ENCODE measurements at places on chromosomes 4 and X.

- ATAC-seq: no peak
Observed at GRCh38 chrX:101442085-101442484, 34.1 kb downstream of the HNRNPH2 start.

GRCh38 chrX:149858592-149858991, 22.4 kb upstream of the MAGEA8 start:
- ATAC-seq: no peak

DNA sequence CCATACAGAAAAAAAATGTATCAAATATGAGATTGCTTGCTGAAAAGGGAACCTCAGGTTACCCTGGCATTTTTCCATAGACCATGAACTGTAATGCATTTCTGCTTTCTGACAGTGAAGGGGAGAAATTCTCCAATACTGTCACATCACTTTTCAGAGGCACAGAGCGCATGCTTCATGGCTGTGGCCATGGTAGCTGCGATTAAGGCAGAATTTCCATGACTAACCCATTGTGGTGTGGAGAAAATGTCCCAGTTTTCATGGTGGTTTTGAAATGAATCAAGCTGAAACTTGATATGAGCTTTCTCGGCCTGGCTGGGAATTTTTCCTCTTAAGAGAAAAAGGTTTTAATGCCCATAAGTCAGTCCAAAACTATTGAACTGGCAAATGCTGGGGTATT, 39.5 kb upstream of the MAP3K15 start:
- no peak for ATAC-seq

GRCh38 chrX:56762707-56763555, 33.9 kb downstream of the NBDY start:
- no peak for ATAC-seq

GRCh38 chrX:110056419-110056818, 53.5 kb downstream of the TMEM164 start:
- peak; percentile 48 for ATAC-seq

DNA sequence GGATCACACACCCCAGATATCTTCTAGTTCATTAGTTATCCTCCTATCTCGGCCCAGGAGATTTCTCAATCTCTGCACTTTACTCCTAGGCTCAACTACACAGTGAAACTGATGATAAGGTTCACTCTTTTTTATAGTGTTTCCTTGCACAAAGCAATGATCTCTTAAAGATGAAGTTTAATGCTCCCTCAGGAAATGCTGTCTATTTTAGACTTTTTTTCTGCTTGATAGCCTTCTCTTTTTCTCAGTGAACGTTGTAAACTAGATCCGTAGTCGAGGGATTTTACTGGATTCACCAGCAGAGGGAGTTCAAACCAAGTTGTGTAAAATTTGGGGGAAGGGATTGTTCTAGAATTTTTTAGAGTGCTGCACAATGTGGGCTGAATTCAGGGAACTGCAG, 269.6 kb downstream of the GBA3 start:
- ATAC-seq: peak; percentile 50

DNA sequence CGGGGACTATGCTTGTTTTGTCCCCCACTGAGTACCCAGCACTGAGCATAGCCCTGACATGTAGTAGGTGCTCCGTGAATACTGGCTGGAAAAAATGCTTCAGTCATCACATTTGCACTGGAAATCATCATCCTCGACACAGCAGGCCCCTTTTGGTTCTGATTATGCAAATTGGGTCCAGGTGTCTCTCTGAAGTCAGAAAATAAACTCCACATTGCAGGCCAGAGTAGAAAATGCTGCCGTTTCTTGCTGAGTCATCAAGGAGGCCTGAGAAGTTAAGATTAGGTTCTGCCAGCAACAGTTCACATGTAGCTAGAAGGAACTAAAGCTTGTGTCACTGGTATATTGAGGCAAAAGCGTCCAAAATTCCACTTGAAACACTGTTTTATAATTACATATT, 15.0 kb upstream of the STK32B start:
- no peak for ATAC-seq
